ENCODE measurements at places on chromosomes 12 and 14.

DNA sequence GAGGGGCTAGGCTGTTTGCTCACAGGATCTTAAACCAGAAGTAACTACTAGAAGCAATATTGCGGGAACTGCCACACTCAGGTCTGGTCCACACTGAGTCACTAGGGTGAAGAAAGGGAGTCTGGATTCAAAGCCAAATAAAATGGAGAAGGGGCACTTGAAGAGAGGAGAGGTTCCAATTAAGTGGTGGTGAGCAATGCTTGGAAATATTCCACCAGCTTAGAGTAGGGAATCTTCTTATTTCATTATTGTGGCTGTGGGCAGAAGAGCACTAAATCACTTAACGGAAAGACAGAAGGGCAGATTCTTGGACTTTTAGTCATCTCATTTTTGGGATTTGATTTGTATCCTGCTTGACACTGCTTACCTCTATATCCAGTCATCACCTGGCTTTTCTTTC lies 48.6 kb upstream of the PPP1R12A start:
- DNase-seq, result no peak

DNA sequence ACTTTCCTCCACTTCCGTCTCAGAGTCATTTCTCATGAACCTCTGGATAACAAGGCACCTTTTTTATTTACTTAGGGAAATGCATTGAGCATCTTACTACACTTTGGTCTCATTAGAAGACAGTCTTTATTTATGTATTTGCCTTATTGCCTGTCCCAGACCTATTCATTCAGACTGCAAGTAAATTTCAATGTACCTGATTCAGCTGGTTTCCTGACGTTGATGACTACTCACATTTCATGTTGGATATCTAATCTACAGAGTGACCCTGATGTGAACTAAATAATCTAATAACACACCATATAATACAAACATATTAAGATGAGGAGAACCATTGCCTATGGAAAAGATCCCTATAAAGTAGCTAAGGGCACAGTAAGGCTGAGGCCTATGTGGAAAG lies 267.7 kb downstream of the SLC6A15 start:
- no peak for DNase-seq

GRCh38 chr12:43337571-43338444 lies 214.2 kb downstream of the ADAMTS20 start:
- peak; percentile 20 for DNase-seq

GRCh38 chr14:90060312-90060964 lies 1.4 kb upstream of the KCNK13 start:
- DNase-seq, result no peak

DNA sequence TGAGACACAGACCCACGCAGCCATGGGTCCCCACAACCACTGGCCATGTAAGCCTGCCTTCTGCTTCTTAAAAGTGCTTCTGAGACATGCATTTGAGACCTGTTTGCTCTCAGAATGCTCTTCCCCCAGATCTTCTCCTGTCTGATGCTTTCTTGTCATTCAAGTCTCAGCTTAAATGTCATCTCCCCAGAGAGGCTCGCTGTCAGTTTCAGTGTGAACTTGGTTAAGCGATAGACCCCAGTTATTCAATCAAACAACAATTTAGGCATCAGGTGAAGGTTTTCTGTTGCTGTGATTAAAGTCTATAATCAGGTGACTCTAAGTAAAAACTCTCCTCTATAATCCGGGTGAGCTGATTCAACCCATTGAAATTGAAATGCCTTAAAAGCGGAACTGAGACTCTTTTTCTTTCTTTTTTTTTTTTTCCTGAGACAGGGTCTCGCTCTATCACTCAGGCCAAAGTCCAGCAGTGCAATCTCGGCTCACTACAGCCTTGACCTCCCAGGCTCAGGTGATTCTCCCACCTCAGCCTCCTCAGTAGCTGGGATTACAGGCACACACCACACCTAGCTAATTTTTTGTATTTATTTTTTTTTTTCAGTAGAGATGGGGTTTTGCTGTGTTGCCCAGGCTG lies 123.4 kb downstream of the KSR2 start:
- DNase-seq, result no peak

DNA sequence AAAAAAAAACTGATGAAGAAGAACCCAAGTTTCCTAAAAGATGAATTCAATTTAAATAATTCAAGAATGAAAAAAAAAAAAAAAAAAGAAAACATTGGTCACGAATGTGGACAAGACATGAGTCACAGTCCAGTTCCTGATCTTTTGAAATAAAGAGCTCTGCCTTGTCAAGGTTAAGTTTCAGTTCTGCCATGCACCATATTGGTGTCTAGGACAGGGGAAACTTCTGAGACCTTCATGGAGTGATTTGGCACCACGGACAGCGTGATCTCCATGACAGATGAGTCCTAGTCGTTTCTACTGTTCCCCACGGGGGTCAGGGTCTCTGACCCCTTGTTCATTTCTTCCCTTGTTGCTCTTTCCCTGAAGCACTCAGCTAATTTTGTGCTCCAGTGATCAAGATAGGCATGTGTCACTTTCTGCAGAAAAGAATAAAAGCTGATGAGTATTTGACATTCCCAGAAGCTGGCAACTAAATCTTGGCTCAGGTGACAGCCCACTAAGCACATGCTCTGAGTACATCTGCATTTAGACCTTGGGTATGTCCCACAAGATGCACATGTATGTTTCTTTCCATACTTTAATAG lies 1159.7 kb downstream of the BCL11B start:
- no peak for DNase-seq

DNA sequence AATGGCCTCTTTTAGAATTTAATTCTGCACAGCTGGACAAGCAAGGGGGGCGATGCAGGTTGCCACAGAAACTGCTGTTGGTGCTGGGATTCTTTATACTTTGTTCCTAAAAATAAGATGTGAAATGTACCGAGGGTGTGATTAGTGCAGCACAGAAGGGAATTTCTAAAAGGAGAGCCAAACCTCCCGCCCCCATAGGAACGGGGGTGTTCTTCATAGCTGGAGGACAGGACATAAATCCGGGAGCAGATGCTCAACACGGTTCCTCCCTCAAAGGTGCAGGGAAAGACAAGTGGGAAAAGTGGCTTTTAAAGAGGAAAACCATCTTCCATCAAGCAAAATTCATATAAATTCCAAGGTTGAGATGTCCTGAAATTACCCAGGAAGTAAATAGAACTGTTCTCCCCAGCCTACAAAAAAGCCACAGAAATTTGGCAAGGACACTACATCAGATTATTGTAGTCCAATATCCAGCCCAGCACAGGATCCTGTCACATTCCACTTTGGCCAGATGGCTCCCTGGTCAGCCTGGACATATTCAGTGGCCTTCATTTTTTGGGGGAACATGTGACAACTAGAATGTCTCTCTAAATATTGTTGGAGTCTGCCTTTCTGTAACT lies 51.4 kb upstream of the TMX1 start:
- no peak for DNase-seq

GRCh38 chr12:121789800-121790728 lies 3.4 kb downstream of the RHOF start:
- peak; percentile 65 for DNase-seq

- no peak for DNase-seq
Measured at GRCh38 chr12:49946497-49946896, 4.0 kb upstream of the AQP2 start.

DNA sequence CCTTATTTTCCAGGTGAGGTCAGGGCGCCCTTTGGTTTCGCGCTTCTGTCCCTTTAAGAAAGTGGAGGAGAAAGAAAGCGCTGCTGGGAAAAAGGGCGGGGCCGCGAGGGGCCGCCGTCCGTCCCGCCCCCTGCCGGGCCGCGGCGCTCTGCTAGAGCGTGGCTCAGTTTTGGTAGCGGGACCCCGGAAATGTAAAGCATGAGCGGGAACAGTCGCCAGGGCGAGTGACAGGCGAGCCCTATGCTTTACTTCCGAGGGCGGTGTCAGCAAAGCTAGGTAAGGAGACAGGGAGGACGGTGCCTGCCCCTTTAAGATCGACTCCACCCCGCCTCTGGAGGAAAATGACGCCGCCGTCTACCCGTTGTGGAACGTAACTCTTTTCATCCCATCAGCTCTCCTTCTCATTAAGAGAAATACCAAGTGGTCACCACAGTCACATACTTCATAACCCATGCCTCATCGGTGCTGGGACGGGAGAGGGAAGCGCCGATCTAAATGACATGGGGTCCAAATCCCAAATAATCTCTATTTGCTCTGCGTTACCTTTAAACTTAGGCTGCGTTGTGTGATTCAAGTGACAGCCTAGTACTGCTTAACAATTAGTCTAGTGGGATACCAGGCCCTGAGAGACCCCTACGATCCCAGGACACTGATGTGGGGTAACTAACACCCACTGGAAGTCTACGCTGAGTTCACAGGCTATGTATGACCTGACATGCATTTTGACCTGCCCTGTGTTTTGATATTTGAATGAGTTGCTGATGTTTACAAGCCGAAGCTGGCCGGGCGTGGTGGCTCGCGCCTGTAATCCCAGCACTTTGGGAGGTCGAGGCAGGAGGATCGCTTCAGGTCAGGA lies at the start of gene ETFBKMT:
Gene ETFBKMT, plus strand, starts transcription at position 602 of the 856 bp plus-strand sequence. CDS start 2,266 bp downstream, outside the sequence.
- DNase-seq, result peak; percentile 98

DNA sequence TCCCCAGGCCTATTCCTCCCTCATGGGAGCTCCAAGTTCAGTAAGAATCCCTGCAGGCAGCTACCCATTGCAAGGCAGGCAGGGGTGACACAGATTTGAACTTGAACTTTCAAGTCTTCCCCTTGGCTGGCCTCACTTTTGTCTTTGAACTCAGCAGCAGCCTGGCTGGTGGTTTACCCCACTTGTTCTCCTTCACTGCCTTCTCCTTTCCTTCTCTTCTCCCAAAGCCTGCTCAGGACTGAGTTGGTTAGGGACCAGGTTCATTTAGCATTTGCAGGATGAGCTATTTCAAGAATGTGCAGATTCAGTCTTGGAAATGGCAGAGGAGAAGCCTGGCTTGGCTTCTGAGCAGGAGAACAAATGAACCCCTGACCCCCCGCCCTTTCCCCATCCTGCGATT lies 67.7 kb upstream of the TBX3 start:
- no peak for DNase-seq

GRCh38 chr12:45433441-45433868 lies 217.6 kb downstream of the ANO6 start:
- DNase-seq, result no peak

DNA sequence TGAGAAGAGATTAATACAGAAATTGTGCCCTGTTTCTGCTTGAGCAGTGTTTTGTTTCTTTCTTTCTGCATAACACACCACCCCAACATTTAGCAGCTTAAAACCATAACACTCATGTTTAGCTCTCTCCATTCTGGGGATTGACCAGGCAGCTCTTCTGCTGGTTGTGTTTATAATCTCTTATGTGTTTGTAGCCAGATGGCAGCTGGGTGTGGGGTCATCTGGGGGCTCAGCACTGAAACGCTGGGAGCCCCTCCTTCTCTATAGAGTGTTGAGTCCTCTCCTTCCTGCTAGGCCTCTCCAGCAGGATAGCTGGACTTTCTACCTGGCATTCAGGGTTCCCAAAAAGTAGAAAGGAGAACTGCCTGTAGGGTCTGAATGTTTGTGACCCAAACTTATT lies 270.6 kb downstream of the TTC8 start:
- DNase-seq, result no peak

DNA sequence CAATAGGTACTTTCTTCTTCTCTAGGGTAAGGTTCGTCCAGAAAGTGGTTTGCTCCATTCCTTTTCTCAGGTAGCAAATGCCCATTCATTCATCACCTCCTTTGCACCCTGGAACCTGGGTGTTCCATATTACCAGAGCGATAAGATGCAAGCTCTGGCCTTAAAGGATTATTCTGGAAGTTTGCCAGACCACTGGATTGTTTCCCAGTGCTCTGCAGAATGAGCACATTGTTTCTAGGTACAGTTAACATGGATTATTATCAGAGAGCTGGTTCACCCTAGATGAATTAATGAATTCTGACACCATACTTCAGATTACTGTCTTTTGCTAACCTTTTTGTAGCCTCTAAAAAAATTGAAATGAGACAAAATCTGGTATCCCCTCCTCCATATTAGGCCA lies 170.9 kb upstream of the BMP4 start:
- DNase-seq, result no peak

GRCh38 chr12:19544353-19544752 lies 105.1 kb downstream of the AEBP2 start:
- DNase-seq, result no peak

DNA sequence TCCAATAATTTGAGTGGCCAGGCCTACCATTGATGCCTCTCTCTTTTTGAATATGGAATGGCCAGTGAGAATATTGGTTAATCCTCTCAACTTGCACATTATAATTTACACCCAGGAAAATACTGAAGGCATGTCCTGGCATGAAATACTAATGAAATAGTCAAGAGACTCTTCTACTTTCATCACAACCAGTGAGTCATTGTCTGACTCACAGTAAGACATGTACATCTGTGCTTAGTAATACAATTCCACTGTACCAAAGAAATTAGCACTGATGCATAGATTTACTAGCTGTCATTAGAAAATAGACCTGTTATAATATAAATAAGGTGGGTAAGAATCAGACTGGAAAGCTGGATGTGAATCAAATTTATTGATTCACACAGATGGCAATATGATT lies 31.6 kb downstream of the KCNC2 start:
- no peak for DNase-seq

DNA sequence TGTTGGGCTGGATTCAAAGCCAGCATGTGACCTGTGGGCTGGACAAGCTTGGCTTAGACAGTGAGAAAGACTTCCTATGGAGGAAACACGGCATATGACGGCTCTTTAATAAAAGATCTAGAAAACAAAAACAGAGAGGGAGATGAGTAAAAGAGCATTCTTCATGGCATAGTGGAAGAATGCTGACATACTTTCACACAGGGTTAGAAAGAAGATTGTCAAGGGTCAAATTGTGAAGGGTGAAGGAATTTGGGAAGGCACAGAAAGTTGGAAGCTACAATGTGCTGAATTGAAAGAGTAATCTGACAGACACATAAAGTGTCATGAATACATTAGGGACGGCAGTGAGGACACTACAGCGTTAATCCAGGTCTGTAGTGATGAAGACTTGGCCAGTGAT lies 63.4 kb downstream of the GALNT4 start:
- DNase-seq, result no peak

GRCh38 chr14:104968153-104968527 lies 10.0 kb downstream of the AHNAK2 start:
- no peak for DNase-seq

GRCh38 chr12:57837864-57838562 lies 8.5 kb downstream of the CTDSP2 start:
- DNase-seq, result no peak
